ENCODE measurements at places on chromosomes 3 and 15.

- DNase-seq = no peak
Measured at GRCh38 chr15:73330206-73331051, 38.3 kb downstream of the HCN4 start.

DNA sequence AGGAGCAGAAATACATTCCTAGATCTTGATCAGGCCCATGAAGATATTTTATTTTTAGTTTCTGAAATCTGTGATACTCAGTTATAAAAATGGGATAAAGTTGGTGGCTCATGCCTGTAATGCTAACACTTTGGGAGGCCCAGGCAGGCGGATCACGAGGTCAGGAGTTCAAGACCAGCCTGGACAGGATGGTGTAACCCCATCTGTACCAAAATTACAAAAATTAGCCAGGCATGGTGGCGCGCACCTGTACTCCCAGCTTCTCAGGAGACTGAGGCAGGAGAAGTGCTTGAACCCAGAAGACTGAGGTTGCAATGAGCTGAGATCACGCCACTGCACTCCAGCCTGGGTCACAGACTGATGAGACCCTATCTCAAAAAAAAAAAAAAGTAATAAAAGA, 105.5 kb downstream of the IL1RAP start:
- DNase-seq = no peak

- no peak for DNase-seq
Measured at GRCh38 chr15:51652084-51652668, 29.1 kb upstream of the SCG3 start.

GRCh38 chr3:48088056-48088748, 72.0 kb upstream of the MAP4 start:
- DNase-seq = no peak

DNA sequence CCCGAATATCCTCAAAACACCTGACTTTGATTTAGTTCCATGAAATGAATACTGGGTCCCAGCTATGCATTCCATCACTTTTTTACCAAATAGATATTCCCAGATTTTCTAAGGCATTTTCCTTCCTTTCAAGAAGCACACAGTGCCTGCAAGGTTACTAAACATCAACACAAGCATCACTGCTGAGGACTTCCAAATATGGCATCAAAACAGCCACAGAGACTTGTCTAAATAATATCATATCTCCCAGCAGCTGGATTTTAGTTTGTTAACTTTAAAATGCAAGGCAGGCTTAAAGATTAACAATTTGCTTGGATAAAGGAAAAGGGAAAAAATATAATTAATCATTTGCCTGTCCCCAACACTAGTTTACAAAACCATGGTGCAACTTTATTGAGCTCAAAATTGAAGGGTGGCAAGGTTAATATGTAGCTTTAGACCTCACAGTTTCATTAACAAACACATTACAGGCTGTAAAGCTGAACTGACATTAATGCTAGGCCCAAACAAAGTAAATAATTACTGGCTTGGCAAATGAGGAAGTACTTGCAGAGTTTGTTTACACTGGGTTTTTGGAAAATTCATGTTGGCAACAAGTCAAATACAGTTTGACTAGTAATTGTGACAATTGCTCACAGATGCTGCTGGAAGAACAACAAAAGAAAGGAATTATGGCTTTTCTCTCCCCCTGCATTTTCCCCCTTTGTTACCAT, 401.7 kb upstream of the CDIN1 start:
- peak; percentile 54 for DNase-seq

DNA sequence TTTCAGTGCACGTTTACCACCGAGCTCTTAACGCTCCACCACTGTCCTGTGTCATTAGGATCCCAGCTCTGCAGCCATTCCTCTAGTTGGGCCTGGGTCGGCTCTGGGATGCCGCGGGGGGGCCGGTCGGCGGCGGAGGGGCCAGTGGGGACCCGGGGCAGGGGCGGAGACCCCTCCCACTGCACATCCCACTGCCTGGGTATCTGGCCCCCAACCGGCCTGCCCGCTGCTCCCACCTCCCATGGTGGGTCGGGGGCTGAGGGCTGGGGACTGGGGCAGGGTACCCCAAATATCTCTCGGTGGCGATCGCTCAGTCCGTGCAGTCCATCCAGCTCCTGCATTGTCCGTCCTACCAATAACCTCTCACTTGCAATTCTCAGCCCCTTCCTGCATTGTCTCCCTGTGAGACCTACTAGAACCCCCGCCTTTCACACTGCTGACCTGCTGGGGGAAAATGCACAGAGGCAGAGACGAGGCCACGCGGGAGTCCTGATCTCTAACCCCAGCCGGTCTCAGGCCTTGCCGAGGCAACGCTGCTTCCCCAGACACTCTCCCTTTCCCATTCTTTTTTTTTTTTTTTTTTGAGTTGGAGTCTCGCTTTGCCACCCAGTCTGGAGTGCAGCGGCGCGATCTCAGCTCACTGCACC, 24.0 kb upstream of the MUC20 start:
- DNase-seq = no peak

DNA sequence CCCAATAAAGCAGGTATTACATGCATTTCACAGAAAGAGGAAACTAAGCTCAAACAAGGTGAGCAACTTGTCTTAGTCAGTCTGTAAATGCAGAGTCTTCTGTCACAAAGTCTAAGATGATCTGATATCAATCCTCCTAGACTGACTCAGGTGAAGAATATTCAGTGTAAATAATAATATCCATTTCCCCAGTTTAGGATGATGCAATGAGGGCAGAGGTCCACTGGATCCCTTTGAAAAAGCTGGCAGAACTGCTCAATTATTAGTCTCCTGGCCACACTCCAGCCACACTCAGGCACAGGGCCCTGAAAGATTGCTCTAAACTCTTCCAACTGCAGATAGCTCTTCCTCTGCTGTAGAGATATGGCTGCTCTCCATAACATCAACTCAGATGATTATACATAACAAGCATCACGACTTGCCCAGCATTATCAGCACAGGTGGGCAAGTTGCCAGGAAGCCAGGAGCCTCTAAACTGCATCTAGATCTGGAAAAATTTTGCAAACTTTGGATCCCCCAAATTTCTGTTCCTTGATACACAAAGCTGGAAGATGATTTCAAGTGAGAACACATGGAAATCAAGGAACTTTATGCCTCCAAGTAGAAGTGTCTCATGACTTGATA, 129.8 kb upstream of the CPNE4 start:
- DNase-seq = no peak

GRCh38 chr3:110813541-110813940, 258.1 kb upstream of the NECTIN3 start:
- no peak for DNase-seq

GRCh38 chr3:125477701-125478100, 42.3 kb downstream of the SNX4 start:
- no peak for DNase-seq

GRCh38 chr15:75761446-75762356, 49.1 kb upstream of the CSPG4 start:
- DNase-seq = no peak

- no peak for DNase-seq
Measured at GRCh38 chr3:62529230-62529629, 155.9 kb upstream of the FEZF2 start.

- DNase-seq = no peak
Measured at GRCh38 chr3:139893963-139894642, 40.9 kb upstream of the CLSTN2 start.

GRCh38 chr15:80778964-80779657, at the start of gene CEMIP:
Gene CEMIP, plus strand, starts transcription at chr15:80779370. Its CDS starts 94,510 bp downstream, at chr15:80873880.
- peak; percentile 47 for DNase-seq

DNA sequence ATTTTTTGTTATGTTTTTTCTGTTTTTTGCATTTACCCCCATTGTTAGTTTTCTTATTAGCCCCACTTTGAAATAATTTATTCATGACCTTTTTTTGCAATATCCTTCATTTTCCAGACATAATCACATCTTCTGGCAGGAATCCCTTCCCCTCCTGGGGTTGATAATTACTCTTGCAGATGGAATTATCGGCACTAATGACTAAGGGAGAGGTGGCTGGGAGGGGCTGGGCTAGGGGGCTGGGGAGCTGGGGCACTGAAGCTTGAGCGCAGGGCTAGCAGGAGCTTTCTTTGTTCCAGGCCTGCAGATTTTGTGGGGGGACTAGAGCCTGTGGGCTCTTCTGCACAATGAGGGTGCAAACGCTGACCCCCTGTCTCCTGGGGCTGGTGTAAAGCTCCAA, 77.8 kb downstream of the RAB11A start:
- DNase-seq = no peak

- DNase-seq = no peak
Measured at GRCh38 chr3:72336821-72337479, 511.3 kb downstream of the SHQ1 start.

DNA sequence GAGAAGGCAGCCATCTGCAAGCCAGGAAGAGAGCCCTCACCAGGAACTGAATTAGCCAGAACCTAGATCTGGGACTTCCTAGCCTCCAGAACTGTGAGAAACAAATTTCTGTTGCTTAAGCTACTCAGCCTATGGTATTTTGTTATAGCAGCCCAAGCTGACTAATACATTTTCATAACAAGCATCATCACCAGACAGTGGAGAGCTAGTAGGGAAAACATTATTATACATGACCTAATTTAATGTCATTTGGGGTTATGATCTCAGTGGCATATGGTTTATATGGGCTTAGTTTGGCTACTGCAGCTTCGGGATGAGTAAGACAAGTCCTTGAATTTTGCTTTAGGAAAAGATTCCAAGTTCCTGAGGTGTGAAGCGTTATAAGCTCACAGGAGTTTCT, 35.6 kb downstream of the LNP1 start:
- DNase-seq = no peak

GRCh38 chr3:112497897-112498548, 1.2 kb downstream of the BTLA start:
- no peak for DNase-seq

DNA sequence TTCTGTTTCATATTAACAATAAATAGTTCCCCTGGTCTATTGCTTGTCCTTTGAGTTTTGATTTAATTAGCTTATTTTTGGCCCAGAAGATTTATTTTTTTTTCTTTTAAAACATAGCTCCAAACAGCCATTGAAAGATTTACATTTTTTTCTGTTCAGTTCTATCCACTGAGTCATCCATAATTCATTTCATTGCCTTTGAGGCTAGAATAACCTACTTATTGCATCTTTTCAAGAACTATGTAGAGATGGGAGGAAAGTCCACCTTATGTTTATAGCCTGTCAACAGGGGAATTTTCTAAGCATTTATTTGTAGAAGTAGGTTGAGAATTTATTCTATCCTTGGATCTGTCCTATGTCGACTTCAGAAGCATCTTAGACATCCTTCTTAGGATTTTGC, 53.4 kb upstream of the CHD2 start:
- DNase-seq = no peak

DNA sequence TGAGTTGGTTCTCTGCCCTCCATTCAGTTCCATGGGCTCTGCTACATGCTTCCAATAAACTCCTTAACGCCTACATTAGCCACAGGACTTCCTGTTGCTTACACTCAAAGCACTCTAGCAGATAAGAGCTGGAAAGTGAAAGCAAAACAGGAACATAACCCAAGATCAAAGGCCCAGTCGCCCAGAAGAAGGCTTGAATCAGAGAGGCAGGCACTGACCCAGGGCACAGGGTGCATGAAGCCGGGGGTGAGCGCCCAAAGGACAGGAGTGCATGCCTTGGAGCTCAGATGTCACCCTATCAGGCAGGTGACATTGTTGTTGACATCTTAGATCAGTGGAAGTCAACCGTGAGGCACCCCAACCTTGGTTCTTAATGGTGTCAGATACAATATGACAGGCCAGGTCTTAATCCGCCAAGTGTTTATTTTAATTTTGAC, 235.1 kb downstream of the UACA start:
- DNase-seq = no peak

DNA sequence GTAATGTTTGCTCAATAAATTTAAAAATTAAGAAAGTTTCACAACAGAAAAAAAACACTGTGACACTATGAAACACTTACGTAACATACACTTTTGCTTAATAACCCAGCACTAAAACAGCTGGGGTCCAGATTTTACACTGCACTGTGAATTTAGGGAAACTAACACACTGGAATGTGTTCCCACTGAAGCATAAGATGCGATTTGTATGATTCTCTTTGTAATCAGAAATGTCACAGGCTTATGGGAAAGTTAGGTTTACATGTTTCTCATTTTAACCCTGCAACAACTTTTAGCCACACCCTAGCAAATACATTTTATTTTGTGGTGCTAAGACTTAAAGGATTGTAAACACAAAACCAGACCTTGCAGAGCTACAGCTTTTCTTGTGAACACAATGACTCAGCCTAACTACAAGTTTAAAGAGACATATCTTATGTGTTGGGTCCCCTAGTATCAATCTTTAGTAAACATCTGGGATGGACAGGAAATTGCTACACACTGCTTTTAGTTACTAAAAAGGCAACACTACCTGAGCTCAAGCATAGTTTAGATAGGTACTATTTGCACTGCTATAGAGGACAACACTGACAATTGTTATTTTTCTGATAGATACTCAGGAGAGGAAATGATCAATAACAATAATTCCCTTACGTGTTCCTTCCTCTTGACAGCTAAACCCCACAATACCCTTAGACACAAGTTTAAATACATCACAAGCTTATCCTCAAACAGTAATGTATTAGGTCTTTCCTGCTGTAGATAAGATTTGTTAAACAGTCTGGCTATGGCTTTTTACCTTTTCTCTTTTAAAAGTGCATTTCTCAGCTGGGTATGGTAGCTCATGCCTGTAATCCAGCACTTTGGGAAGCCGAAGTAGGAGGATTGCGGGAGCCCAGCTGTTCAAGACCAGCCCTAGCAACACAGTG, 3.8 kb downstream of the PLD1 start:
- DNase-seq = no peak

- peak; percentile 51 for DNase-seq
Measured at GRCh38 chr3:165254812-165255211, 58.6 kb upstream of the SLITRK3 start.

- DNase-seq = no peak
Measured at GRCh38 chr3:106816838-106817237, 560.4 kb upstream of the CCDC54 start.

DNA sequence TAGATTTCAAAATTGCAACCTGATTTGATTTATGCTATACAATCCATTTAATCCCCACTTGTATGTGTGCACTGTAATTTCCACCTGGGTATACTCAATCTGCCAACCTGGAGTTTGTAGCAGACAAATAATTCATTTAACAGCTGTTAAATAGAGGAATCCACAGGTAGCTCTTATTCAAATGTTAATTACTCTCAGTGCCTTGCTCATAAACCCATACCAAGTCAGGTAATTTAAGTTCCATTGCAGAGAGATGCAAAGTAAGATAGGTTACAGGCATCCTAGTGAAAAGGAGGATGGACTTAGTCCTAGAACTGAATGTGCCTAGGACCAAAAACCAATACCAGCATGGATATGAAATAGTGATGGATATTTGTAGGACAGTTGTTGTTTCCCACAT, 674.2 kb downstream of the TBL1XR1 start:
- DNase-seq = no peak

DNA sequence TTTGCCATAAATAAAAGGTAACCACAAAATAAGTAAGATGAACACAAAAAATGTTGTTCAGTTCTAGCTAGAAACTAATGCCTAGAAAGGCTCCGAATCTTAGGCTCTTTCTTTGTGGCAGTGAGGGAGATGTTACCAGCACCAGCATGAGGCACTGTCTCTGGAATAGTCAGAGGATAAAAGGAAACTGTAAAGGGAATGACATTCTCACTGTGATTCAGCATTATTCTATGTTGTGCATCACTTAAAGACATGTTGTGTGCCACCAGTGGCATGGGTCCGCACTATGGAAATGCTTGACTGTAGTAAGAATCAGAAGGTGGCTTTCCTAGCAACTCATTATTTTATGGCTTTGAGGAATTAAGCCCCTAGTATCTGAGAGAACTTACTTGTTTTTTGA, 70.8 kb downstream of the SEC22A start:
- no peak for DNase-seq

All from NCI-H748 treated with DMSO at 0.1 percent for 48 hours (cell line).